ENCODE measurements at places on chromosomes 7 and 10. TPM values are rescaled to one million over a fixed set of nuclear protein-coding genes. Genes with fewer than 3 reads are reported as not detected.

NKX1-2 gene
- total RNA-seq = 0.05 TPM

LRMDA gene
- total RNA-seq = 4.2 TPM

ZNF736 gene
- total RNA-seq = not detected

HOXA9 gene
- 0.68 TPM for total RNA-seq

CCNJ gene
- 7.1 TPM for total RNA-seq

SLC13A1 gene
- total RNA-seq = not detected

ENTPD1 gene
- not detected for total RNA-seq

UCMA gene
- total RNA-seq = not detected

SFTPD gene
- 0.22 TPM for total RNA-seq

OPALIN gene
- not detected for total RNA-seq

CALHM2 gene
- 5.1 TPM for total RNA-seq

H2BK1 gene
- not detected for total RNA-seq

PRPF18 gene
- total RNA-seq = 18.5 TPM

LRRC17 gene
- total RNA-seq = 0.22 TPM

COL17A1 gene
- total RNA-seq = 2.1 TPM

ASB10 gene
- not detected for total RNA-seq

CFAP69 gene
- 1.8 TPM for total RNA-seq

CLDN3 gene
- 2.9 TPM for total RNA-seq

SPAM1 gene
- total RNA-seq = not detected

PLXDC2 gene
- not detected for total RNA-seq

GHRHR gene
- 0.29 TPM for total RNA-seq

PGAM2 gene
- total RNA-seq = not detected

NOLC1 gene
- 174 TPM for total RNA-seq

ITPRID1 gene
- not detected for total RNA-seq

FAM25G gene
- 1.1 TPM for total RNA-seq

GCK gene
- total RNA-seq = not detected

KCNH2 gene
- total RNA-seq = 0.37 TPM

PDCD4 gene
- 33.8 TPM for total RNA-seq

PNLIPRP2 gene
- total RNA-seq = not detected

EPC1 gene
- 17.2 TPM for total RNA-seq

PDZD7 gene
- total RNA-seq = 0.63 TPM

TMEM270 gene
- total RNA-seq = not detected

RPS24 gene
- total RNA-seq = 3,485 TPM

CHCHD2 gene
- total RNA-seq = 633 TPM

EFCAB10 gene
- total RNA-seq = 2.6 TPM

VAX1 gene
- total RNA-seq = 1.7 TPM

CLEC2L gene
- not detected for total RNA-seq

SLC39A12 gene
- not detected for total RNA-seq

C10orf53 gene
- not detected for total RNA-seq

AOC1 gene
- not detected for total RNA-seq

OR2A12 gene
- total RNA-seq = not detected

CCDC3 gene
- total RNA-seq = 0.94 TPM
